IMR-90 (cell line): ENCODE measurements at places on chromosomes 7 and 10. TPM values are rescaled to one million over a fixed set of nuclear protein-coding genes. Genes with fewer than 3 reads are reported as not detected.

DNA sequence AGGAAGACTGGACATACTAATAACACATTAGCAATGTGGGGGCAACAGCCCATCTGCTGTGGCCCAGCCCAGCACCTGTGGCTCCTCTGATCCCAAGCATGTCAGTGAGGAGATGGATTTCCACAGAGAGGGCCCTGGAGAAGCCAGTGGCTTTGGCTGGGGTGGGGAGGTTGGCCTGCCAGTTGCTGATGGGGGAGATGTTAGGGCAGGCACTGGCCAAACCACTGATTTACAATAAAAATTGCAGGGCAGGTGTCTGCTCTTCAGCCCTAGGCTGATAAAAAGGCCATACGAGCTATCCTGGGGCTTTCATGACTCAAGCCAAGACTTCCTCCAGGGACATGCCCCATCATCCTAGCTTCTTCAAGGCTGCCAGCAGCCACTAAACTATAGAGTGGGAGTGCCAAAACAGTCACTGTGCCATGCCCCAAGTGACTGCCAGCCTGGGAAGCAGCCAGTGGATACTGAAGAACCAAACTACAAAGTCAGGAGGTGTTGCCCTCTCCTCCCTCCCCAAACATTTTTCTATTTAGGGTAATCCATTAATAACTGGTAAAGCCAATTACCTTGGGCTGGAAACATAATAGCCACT, 37.8 kb downstream of the DPCD start:
- no peak for DNase-seq

DNA sequence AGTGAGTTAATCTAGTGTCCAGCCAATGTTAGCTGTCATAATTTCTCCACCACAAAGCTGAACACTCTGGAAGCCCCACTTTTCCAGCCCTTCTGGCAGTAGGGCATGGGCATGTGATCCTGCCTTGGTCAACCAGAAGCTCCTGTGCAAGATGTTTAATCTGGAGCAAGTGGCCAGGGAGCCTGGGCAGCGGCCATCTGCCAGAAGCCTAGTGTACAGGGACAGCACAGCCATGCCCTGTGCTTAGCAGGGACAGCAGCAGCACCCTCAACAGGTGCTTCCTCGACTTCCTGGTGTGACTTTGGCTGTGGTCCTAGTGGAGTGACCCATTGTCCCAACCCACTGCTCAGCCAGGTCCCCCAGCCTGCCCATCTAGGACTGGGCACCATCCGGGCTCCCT, 10.3 kb downstream of the RBP3 start:
- DNase-seq: no peak

DNA sequence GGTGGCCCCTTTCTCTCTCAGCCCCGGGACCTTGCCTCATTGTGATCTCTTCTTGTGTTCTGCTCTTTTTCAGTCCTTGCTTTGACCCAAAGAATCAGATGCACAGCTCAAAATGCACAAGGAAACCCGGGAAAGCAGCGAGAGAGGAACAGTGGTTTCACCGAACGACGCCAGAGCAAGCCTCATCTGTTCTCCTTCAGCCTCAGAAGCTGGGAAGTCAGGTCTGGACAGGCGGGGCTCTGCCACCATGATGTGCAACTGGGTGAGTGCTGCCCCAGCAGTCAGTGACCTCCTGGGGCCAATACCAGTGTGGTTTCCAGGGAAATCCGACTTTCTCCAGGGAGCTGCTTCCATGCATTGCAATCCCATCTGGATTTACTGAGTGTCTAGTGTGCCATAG, 133.4 kb downstream of the PRKCQ start:
- DNase-seq: no peak

DNA sequence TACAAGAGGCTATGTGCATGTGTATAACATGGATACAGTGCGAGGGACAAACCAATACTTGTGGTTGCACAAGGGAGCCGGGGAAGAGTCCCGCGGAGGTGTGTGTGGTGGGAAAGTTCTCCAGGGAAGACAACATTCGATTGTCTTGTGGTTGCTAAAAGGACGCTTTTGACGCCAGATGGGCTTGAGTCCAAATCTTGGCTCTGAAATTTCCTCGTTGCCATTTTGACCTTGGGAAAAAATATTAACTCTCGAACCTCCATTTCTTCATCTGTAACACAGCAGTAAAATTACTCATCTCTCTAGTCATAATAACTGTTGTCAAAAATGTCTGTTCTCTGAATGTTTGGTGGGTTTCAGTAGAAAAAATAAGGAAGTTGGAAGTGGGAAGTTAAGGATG, 16.5 kb downstream of the PLXDC2 start:
- DNase-seq: no peak

GRCh38 chr10:116913695-116914094, 64.4 kb downstream of the ENO4 start:
- DNase-seq: no peak

DNA sequence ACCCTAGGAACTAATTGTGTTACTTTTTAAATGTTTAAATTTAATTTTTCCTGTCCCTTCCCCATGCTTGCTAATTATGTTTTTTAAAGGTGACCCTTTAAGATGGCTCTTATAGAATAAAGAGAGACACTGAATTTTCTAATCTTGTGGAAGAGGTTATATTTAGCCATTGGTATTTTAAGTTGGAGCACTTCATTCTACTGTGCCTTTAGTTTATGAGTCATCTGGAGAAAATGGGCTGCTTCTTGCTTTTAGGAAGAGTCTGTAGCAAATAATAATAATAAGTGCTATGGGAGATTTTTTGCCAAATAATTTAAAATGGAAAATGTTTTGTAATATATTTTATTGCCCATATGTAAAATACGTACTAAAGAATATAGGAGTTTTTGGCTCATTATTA, 139.7 kb downstream of the ADK start:
- peak; percentile 79 for DNase-seq

The NEUROG3 gene
- not detected in 2 replicates for total RNA-seq

- no peak for DNase-seq
These were observed 569 bp downstream of the CAV1 start for GRCh38 chr7:116525298-116525912.

The ATRNL1 gene
- 0.18 and 0.56 TPM in 2 replicates for total RNA-seq

DNA sequence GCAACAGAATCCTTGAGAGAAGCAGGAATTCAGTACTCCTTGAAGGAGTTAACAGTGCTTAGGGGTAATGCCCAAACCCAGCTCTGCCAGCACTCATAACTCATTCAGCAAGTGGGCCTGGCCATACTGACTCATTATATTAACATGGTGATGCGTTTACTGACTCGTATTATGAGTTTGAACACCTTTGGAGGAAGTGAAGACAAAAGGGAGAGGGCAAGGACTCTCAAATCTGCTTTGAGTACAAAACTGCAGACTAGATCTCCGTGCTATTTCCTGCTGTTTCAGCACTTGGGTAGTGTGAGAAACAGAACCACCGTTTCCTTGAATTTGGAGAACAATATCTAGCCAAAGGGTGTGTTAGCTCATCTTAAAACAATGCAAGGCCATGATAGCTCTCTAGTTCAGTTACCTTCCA, 30.8 kb downstream of the SLC16A9 start:
- DNase-seq: no peak

- DNase-seq: peak; percentile 18
These were observed 344.1 kb upstream of the PRKCQ start for GRCh38 chr10:6924166-6924565.

DNA sequence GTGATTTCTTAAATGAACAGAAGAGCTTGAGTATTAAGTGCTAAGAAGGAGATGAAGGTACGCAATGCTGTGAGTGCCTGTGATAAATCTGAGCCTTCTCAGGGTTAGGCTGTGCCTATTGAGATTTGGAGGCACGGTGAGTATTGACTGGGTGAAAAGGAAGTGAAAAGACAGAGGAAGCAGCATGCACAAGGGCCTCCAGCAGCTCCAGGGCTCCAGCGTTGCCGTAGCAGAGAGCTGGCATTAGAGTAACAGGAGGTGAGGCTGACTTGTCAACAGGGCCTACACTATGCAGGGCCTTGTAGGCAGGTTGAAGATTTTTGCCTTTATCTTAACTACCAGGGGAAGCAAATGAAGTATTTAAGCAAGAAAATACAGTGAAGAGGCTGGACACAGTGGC, 54.1 kb upstream of the PDCD4 start:
- DNase-seq: no peak

The CEP41 gene
- 11.1 and 12.2 TPM in 2 replicates for total RNA-seq

- no peak for DNase-seq
These were observed 38.6 kb downstream of the IL6 start for GRCh38 chr7:22765609-22766008.

The MCM10 gene
- total RNA-seq: 11.8 and 14.4 TPM in 2 replicates

GRCh38 chr7:2566348-2566889, 7.6 kb downstream of the IQCE start:
- no peak for DNase-seq

DNA sequence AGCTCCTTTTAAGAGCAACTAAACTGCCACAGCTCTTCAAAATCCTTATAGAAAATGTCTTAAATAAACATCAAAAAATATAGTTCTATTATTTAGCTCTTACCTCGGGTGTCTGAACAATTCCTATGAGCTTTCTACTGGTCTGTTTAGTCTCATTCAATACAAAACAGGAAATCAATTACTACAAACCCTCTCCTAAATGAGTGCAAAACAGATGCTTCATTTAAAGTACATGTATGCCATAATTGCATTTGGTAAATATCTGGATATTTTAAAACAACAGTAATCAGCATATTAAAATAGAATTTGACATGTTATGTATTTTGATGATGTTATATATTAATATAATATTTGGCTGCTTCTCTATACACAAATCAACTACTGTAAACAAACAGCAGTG, 38.5 kb upstream of the MTPN start:
- DNase-seq: no peak

DNA sequence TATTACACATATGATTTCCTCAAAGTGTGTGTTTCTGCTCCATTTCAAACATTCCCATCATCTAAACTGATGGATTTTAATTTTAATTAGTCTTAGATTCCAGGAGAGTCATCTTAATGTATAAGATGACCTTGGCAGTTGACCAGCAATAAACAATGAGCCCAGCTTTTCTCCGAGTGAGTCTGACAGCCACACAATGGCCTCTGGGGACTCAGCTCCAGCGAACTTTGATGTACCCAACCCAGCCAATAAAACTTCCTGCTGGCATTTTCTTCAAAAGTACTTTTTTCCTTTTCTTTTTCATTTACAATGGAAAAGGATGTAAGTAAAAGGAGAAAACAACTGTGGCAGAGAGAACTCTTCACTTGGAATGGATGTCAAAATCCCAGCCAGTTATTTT, 139.1 kb upstream of the CTBP2 start:
- no peak for DNase-seq

GRCh38 chr7:129841465-129841864, 111.3 kb downstream of the UBE2H start:
- DNase-seq: no peak

The AMZ1 gene
- 0.54 and 0.83 TPM in 2 replicates for total RNA-seq

DNA sequence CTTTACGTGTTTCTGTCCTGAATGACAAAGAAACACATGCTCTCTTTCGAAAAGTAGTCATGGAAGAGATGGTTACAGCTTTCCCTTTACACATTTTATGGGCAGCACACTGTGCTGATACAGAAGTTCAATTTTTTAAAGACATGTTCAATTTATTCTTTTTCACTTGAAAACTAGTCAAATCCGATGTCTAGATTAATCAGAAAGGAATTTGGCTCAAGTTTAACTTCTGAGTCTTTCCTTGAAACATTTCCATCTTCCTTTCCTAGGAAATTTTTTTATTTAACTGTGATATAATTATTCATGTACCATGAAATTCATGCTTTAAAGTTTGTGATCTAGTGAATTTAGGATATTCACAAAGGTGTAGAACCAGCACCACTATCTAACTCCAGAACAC, 360.1 kb downstream of the TNS3 start:
- peak; percentile 19 for DNase-seq

The MYPN gene
- 12.5 and 13.1 TPM in 2 replicates for total RNA-seq

The CCDC172 gene
- not detected in 2 replicates for total RNA-seq

DNA sequence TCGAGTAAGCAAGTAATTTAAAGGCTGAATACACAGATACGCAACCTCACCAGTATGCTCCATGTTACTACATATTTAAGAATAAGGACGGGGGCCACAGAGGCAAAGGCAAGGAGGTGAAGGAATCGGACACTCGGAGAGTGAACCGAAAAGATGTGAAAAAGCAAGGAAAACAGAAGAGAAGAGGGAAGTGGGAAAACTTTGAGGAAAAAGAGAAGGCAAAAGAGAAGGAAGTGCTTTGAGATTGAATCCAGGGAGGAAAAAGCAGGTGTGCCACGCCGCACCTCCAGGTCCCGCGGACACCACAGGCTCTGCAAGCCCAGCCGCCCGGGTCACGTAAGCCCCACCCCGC, 367 bp upstream of the AVL9 start:
- no peak for DNase-seq

- no peak for DNase-seq
These were observed 260.5 kb downstream of the PRPF18 start for GRCh38 chr10:13847201-13847631.

GRCh38 chr7:90552521-90552920, 43.6 kb upstream of the CDK14 start:
- peak; percentile 35 for DNase-seq

GRCh38 chr7:118731854-118732253, 507.4 kb downstream of the ANKRD7 start:
- DNase-seq: no peak

The PLCE1 gene
- 3.9 and 4.5 TPM in 2 replicates for total RNA-seq

DNA sequence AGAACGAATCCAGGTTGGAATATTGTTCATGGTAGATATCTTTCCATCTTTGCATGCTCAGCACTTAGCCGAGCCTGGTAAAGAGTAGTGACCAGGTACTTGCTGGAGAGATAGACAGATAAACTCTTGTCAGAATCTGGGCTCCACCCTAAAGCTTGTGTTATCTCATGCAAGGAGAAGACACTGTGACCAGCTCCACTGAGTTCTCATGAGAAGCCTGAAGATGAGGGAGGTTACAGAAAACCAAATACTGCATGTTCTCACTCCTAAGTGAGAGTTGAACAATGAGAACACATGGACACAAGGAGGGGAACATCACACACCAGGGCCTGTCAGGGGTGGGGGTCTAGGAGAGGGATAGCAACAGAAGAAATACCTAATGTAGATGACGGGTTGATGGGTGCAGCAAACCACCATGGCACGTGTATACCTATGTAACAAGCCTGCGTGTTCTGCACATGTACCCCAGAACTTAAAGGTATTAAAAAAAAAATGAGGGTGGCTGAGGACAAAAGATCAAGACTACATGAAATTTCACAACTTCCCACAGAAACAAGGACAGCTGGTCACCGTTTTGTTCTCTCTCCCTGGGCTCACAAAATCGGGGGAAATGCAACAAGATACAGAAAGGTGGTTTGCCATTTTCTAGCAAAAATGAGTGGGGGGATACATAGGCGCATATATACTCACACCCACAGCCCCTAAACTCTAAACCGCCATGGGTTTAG, 17.4 kb downstream of the DLG5 start:
- DNase-seq: no peak

The UCN3 gene
- not detected in 2 replicates for total RNA-seq
